ENCODE measurements at places on chromosomes 7 and 10.

GRCh38 chr7:20642166-20642565 is 26.7 kb downstream of the ABCB5 start:
- DNase-seq: no peak

GRCh38 chr10:48324580-48324979 is 18.1 kb downstream of the MAPK8 start:
- no peak for DNase-seq

GRCh38 chr7:148222721-148223120 is 367.8 kb upstream of the C7orf33 start:
- no peak for DNase-seq

DNA sequence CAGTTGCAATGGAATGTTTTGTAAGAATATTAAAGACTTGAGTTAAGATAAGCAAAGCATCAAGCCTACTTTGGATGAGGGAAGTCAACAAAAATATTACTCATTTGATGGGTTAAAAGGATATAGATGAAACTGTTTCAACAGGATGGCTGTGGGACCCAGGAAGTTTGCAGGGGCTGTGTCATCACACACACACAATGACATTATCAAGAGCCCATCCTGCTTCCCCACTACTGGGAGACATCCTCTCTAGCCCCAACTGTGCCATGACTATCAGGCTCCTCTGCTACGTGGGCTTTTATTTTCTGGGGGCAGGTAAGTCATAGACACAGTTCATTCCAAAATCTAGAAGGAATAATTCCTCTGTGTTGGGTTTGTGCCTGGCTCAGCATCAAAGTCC is 78.8 kb upstream of the PRSS1 start:
- no peak for DNase-seq

DNA sequence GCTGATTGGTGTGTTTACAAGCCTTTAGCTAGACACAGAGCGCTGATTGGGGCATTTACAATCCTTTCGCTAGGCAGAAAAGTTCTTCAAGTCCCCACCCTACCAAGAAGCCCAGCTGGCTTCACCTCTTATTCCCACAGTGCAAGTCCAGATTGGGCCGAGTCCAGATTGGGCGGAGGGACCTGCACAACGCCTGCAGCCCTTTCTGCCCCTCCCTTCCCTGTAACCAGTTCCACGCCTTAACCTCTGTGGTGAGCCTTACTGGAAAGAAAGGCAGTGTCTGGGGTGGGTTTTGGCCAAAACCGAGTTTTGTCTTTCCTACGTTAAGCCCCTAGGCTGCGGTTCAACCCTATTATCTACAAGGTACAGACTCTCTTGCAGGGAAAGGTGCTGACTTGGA is 268.7 kb downstream of the ZEB1 start:
- DNase-seq: no peak

DNA sequence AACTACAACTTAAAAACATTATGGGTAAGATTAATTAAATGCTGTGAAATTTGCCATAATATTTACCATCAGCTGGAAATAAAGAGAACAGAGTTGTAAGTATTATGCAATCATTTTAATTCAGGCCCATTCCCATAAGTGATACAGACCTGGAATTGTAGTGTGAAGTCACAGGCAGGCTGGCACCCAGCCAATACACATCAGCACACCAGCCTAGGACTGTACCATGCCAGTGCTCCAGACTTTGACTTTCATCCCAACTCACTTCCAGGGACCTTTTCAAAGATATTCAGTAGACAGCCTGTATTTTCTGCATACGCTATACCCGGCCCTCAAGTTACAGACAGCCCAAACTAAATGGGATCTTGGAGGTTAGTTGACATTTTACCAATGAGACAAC is 143.3 kb downstream of the TES start:
- no peak for DNase-seq

DNA sequence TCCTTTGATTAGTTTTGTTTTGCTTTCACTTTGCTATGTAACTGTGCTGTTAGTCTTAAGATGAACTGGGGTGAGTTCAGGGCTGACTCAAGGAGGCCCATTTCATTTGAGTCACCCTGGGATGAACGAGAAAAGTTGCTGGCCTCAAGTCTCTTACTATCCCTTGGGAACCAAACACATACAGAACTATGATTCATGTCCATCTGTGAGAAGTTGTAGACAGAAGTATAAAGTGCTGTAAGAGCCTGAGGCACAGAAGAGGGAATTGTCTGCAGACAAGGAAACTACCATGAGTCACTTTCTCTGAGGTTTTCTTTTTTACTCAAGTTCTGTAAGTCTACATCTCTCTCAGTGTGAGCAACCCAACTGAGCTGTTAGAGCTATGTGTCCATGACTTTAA is 179.8 kb upstream of the CSTF2T start:
- no peak for DNase-seq

DNA sequence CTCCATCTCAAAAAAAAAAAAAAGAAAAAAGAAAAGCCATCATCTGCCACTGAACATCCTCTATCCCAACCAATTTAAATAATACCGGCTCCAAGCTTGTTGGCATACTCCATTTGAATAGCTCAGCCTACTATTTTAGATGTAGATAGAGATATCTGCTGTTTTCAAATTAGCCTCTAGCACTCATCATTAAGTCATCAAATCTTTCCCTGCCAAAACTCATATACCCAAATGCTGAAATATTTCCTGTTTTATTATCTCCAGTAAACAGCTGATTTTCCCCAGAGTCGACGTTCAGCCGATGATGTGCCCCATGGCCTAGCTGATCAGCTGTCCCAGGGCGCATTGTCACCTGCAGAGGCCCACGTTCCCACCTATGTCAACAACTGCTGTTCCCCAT is 34.5 kb upstream of the FRMD4A start:
- no peak for DNase-seq

- DNase-seq: no peak
Measured at GRCh38 chr10:34960983-34961382, 129.2 kb downstream of the CUL2 start.

GRCh38 chr7:4794591-4795350 is 19.3 kb downstream of the AP5Z1 start:
- DNase-seq: no peak

- DNase-seq: no peak
Measured at GRCh38 chr7:15459018-15459615, 102.7 kb downstream of the AGMO start.

GRCh38 chr7:134371536-134371935 is 54.8 kb upstream of the SLC35B4 start:
- no peak for DNase-seq

Data from activated CD8-positive, alpha-beta memory T cell treated with anti-CD3 and anti-CD28 coated beads for 48 hours (primary cell).